ENCODE measurements at places on chromosomes 3 and 15.

- no peak for DNase-seq
Observed at GRCh38 chr15:83199288-83199687, 8.3 kb downstream of the HDGFL3 start.

GRCh38 chr3:37752649-37753025, 109.0 kb upstream of the CTDSPL start:
- DNase-seq, result no peak

- peak; percentile 79 for DNase-seq
Observed at GRCh38 chr3:7437231-7437630, 576.3 kb downstream of the GRM7 start.

DNA sequence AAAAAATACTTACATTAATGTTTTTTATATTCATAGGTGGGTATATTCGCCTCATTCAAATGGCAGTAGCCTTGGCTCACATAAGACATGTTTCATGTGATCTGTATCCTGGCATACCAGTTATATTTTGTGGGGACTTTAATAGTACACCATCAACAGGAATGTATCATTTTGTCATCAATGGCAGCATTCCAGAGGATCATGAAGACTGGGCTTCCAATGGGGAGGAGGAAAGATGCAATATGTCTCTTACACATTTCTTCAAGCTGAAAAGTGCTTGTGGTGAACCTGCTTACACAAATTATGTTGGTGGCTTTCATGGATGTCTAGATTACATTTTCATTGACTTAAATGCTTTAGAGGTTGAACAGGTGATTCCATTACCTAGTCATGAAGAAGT, 3.5 kb downstream of the PDE12 start:
- no peak for DNase-seq

GRCh38 chr3:122101646-122102045, 46.5 kb downstream of the CD86 start:
- DNase-seq, result peak; percentile 88

DNA sequence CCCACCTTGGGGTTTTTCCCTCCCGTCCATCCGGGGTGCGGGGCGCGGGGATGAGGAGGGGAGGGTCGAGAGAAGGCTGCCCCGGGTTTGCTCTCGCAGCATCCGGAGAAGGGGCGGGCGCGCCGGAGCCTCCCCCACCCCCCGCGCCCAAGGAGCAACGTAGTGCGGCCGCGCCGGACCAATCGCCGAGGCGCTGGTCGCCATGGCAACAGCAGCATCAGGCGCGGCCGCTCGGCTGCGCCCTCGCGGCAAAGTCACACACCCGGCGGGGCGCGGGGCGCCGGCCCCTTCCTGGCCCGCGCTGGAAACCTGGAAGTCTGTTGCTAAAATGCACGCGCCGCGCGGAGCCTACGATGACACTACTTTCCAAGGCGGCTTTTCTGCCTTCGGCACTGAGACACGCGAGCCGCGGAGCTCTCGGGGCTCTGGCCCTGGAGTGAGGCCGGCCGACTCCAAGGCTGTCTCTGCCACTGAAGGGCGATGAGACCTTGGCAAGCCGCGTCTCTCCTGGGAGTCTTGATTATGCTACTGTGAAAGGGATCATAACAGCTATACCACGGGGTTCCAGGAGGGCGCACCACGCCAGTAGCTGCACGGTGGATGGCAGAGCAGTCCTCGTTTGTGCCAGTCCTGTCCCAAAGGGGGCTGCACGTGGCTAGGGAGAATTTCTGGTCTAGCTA, at the start of gene IQSEC1:
Gene IQSEC1, minus strand, starts transcription at position 104 of the 680 bp plus-strand sequence. CDS start 415 bp downstream, outside the sequence.
- peak; percentile 69 for DNase-seq

GRCh38 chr3:60979461-60980341, 271.6 kb downstream of the FHIT start:
- DNase-seq, result peak; percentile 56

- DNase-seq, result no peak
Observed at GRCh38 chr3:38235466-38235865, 30.1 kb upstream of the SLC22A13 start.

- no peak for DNase-seq
Observed at GRCh38 chr3:17967953-17968607, 225.6 kb upstream of the TBC1D5 start.

- no peak for DNase-seq
Observed at GRCh38 chr15:81097890-81098280, 36.2 kb upstream of the CFAP161 start.

DNA sequence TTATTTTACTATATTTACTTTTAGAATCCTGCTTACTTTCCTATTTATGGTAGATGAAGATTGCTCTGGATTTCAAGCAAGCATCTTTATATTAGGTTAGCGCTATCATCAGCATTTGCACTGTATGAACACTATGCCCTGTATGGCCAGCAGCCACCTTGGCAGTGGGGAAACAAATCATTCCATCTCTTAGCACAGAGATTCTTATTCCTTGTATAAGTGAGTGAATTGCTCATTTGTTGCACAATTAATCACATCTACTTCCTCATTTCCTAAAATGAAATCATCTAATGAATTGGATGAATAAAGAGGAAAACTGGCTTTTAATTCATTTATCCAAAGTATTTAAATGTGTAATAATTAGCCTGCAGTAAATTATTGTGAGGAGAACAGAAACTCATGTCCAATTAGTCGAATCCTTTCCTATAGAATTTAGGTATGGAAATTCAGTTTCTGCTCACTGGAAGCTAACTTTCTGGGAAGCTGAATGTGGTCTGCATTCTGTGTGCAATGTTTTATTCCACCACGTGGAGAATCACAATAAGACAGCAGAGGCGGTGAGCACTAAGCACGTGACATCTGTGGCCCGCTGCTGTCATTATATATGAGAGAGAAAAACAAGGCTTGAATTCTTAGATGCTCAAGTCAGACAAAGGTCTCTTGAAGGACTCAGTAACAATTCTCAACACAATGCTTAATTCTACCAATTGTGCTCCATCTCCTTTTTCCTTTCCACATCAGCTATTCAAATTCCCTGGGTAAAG, 93.4 kb downstream of the PEX5L start:
- no peak for DNase-seq

DNA sequence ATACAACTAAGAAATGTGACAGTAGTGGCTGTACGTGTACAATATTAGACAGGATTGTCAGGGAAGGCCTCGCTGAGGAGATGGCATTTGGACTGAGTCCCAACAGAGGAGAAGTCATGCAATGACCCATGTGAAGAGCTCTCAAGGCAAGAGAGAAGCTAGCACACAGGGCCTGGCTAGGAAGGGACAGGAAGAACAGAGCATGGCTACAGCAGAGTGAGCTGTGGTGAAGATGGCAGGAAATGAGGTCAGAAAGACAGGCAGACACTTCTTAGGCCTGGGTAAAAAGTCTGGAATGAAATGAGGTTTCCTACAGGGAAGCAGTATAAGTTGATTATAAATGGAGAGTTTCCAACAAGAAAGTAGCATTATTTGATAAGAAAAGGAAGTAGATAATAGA, 33.2 kb upstream of the LEKR1 start:
- DNase-seq, result peak; percentile 46

GRCh38 chr3:79586232-79586631, 181.6 kb downstream of the ROBO1 start:
- DNase-seq, result no peak

- no peak for DNase-seq
Observed at GRCh38 chr3:12452361-12453330, 31.6 kb upstream of the TSEN2 start.
